ENCODE measurements at places on chromosomes 12 and 14. TPM values are rescaled to one million over a fixed set of nuclear protein-coding genes. Genes with fewer than 3 reads are reported as not detected.

DNA sequence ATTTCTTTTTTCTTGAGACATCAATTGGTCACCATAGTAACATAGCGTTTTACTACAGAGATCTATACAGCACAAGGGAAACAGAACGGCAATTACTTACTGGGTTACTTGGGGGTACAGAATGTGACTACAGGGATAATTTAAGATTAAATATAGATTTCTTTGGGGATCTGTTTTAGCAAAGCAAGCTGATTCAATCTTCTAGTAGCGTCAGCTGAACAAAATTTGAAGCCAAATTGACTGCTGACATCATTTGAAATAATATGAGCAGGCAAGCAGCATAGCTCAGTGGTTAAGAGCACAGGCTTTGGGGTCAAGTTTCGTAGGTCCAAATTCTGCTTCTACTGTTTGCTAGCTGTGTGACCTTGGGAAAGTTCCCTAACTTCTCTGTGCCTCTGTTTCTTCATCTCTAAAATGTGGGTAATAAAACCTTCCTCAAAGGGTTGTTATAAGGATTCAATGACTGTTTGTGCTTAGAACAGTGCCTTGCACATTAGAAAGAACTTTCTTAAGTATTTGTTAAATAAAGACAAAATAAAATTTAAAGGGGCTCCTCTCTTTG lies 12.8 kb downstream of the GPR19 start:
- no peak for DNase-seq

DNA sequence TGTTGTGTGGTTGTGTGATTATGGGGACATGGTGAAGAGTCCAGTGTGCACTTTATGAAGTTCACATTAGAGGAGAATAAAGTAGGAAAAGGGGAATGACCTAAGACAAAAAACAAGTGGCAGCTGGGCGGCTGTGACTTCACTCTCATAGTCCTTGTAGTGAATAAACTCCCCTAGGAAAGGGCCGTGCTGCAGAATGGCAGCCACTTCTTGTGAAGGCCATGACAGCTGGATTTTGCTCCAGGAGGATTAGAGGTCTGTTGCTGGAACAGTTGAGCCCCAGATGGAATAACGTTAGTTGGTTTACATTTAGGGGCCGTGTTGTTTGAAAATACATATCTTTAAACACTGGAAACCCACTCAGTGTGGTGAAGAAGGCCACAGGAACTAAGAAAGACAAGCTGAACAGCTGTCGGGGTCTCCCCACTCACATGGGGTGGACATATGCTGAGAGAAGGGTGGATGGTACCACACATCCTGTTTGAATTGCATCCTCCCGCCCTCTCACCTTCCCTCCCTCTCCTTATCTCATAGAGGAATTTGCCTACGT lies 276.9 kb downstream of the CACNA1C start:
- no peak for DNase-seq

ESR2 gene
- 1.5 TPM for total RNA-seq

GRCh38 chr14:50064993-50065392 lies 51.4 kb downstream of the VCPKMT start:
- DNase-seq: peak; percentile 25

- DNase-seq: peak; percentile 55
These were observed 295.2 kb downstream of the SLC16A7 start for GRCh38 chr12:59890896-59891579.

- no peak for DNase-seq
These were observed 288.3 kb upstream of the PPFIA2 start for GRCh38 chr12:82047446-82047845.

DNA sequence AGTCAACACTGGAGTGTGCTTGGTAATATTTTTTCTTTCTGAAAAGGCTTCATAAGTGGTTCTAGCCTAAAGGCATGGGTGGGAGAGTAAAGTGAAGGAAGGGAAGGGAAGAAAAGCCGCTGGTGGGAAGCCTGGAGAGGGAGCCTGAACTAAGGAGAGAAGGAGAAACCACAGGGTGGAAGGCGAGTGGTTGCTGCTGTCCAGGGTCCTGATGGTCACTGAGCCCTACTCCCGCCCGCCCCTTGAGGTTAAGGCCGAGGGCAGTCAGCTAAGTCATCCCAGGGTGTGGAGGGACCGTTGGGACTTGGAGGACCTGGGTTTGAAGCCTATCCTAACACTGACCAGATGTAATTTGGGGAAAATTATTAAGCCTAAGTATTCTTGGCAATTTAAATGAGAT lies 189.1 kb downstream of the PIWIL1 start:
- no peak for DNase-seq

SPIC gene
- total RNA-seq: not detected

DNA sequence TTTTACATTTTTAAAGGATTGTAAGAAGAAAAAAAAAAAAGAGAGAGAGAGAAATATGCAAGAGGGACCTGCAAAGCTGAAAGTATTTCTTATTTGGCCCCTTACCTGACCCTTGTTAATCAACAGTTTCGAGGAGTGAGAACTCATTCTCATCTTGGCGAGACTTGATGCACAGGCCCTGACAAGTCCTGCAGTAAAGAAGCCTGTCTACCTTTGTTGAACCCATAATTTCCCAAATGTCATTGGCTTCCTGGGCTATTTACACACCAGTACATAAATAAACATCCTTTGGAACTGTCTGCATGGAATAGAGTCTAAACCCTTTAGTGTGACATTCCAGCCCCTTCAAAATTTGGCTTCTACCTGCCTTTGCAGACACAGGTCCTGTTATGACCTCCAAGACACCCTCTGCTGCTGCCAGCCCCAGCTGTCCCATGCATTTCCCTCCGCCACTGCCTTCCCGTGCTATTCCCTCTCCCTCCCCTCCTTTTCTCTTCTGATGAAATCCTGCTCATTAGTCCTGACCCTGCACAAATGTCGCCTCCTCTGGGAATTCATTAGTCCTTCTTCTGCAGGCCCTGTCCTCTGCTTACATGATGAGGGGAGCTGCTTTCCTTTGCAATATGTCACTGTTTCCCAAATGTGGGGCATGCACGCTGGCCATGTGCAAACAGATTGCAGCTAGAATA lies 35.1 kb downstream of the MYL2 start:
- no peak for DNase-seq

DNA sequence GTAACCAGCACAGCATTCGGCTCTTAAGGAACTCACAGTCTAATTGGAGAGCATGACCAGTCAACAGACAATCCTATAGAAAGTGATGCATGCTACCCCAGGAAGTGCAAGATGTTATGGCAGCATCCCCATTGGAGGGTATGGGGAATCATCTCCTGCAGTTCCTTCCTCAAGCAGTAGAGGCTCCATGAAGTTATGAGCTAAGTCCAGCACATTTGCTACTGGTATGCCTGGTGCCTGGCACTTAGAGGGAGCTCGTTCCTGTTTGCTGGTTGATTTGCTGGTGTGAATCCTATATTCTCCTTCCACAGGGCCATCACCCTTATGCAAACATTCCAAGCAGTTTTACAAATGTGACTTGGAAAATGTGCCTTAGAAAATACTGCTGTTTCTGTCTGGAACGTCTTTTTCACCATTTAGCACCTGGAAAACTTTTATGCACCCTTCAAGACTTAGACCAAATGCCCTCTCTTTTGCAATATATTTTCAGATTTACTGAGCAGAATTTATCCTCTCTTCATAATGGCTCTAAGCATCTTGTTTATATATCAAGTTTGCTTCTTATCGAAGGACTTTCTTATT lies 136.1 kb upstream of the WSCD2 start:
- DNase-seq: no peak

DNA sequence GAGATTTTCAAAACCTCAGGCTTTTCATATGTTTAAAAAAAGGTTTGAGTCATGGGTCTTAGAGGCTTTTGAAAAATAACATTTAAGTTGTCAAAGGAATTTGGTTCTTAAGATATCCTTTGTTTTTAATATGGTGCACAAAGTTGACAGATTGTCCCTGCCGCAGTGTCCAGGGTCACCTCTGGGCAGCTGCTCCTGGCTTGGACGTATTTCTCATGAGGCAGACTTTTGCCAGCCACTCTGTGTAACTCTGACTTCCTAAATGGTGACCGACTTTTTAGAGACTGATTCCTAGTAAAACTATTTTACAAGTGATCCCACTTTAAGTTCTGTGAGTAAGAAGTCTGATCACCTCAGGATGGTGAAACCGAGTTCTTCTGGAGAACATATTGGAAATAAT lies 27.5 kb downstream of the XRCC3 start:
- no peak for DNase-seq

DNA sequence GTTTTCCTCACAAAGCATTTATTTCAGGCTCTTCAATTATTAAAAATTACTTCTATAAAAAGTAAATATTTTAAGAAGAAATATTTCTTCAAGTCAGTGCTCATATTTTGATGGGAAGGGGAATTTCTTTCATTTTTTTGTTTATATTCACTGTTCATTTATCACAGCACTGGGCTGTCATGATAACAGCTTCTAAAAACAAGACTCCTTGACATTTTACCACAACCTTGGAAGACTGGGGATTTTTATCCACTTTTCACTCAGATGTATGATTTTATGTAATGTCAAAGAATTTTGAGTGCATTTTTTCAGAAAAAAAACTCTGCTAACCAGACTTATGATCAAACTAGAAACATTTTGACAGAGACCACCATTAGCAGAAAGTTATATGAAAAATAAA lies 149.7 kb downstream of the PHLDA1 start:
- no peak for DNase-seq

DIO3 gene
- total RNA-seq: 1.7 TPM

Data from skin of body (tissue), 3 donors.